ENCODE measurements at places on chromosomes 5 and 9. TPM values are rescaled to one million over a fixed set of nuclear protein-coding genes. Genes with fewer than 3 reads are reported as not detected.

DNA sequence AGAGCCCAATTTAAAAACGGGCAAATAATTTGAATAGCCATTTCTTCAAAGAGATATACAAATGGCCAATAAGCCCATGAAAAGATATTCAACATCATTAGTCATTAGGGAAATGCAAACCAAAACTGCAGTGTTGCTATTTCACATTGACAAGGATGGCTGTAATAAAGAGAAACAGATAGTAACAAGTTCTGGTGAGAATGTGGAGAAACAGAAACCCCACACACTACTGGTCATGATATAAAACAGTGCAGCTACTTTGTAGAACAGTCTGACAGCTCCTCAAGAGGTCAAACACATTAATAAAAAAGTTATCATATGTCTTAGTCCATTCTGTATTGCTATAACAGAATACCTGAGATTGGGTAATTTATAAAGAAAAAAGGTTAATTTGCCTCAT is 237.0 kb upstream of the GRAMD2B start:
- DNase-seq = no peak

- no peak for DNase-seq
Observed at GRCh38 chr5:72356361-72356760, 36.2 kb downstream of the PTCD2 start.

DNA sequence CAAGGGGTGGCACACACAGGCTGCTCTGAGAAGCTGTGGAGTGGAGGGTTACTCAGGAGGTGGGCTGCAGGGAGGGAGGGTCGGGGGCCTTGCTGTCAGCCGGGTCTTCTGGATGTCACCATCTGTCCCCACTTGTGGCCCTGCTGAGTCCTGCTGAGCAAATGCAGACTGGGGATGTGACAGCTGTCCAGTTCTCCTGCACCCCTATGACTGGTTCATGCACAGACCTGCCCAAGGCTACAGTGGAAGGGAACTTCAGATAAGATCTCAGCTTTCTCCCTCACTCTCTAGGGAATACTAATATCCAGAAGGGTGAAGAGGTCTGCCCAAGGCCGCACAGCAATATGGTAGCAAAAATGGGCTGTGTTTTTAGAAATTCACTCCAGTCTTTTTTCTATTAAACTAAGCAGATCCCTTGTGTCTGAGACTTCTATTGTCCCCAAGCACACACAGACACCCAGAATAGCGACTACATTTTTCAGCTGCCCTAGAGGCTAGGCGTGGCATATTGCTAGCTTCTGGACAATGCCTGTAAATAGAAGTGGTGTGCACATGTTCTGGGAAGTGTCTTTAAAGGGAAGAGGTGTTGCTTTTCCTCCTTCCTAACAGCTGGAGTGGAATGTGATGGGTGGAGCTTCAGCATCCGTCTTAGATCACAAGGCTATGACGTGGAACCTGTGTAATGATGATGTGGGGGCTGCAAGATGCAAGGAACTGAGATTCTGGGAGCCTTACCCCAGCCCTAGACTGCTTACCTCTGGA is 51.1 kb upstream of the TBC1D2 start:
- DNase-seq = peak; percentile 46

CBY3 gene
- total RNA-seq = not detected

SOX30 gene
- total RNA-seq = 0.09 TPM

All from dermis blood vessel endothelial cell (primary cell).